ENCODE measurements at places on chromosomes 7 and 10.

GRCh38 chr7:116552602-116553001, 27.8 kb downstream of the CAV1 start:
- no peak for DNase-seq

DNA sequence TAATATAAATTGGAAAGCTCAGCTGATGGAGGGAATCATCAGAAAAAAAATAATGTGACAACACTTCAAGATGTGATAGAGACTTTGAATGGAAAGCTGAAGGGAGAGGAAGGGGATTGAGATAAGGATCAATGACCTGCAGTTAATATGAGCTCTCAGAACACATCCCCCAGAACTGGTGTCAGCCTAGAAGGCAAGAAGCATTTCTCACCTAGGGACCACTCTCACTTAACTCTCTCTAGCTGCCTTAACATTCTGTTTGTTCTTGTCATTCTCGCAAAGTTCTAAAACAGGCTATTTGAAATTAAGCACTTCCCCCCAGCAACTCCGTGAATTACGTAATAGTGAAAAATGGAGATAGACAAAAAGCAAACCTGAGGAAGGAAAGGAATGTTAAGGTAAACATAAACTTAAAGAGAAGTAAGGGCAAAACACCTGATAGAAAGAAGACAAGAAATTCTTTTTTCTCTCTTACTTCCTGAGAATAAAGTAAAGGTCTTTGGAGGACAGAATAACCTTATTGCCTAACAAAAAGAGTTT, 1.2 kb upstream of the MPP7 start:
- DNase-seq: no peak

DNA sequence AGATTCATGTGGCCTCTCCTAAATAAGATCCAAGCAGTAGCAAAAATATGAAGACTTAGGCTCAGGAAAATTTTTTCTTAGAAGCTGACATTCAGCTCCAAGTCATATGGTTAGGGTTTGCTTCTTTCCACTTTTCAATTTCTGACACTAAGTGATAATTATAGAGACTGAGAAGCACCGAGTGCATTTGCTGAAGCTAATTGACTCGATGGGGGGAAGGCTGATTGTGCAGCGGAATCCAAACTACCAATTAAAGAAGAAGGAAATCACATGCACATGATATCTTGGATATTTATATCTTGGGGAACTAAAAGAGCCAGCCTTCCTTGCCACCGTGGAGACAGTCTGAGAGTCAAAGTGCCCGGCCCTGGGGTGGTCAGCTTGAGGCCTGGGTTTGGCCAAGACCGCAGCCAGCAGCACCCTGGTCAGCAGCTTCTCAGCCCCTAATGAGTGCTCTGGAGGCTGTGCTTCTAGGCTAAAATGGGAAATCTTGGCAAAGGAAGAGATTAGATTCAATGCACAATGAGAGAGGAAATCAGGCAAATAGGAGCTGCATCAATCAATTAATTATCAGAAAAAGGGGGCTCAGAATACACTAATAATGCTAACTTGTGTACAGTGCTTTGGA, 589.3 kb downstream of the NRG3 start:
- DNase-seq: no peak

GRCh38 chr7:96901822-96902445, 103.4 kb upstream of the DLX6 start:
- no peak for DNase-seq

DNA sequence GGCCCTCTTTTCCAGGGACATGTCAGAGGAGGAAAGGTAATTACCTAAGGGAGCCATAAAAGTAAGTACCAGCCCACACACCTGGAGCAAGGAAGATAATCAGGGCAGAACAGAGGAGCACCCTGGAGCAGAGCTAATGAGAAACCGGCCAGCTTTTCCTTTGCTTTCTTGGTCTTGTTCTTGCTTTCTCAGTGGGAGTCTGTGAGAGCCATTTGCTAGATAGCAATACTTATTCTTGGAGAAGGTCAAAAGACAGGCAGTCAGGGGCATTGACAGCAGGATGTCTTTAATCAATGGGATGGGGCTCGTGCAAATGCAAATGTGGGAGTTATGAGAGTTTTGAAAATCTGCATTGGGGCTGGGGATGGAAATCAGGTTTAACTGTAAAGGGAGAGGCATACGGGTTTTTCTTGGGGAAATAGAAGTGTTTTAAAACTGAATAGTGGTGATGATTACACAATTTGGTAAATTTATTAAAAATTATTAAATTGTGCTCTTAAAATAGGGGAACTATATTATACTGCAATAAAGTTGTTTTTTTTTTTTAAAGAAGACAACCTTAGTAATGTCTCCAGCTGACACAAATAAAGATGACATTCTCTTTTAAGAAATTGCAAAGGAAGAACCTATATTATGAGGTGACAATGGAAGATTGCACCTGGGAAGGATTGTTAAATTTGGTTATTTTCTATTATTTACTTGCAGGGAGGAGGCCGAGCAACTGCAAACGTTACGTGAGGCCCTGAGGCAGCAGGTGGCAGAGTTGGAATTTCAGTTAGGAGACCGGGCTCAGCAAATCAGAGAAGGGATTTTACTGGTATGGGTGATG, 35.6 kb upstream of the PPP1R17 start:
- DNase-seq: no peak

- DNase-seq: no peak
Observed at GRCh38 chr7:11584406-11585031, 247.5 kb downstream of the THSD7A start.

- DNase-seq: peak; percentile 76
Observed at GRCh38 chr7:149872419-149873073, 1.2 kb upstream of the ATP6V0E2 start.

- peak; percentile 20 for DNase-seq
Observed at GRCh38 chr10:118259288-118259906, 82.7 kb downstream of the FAM204A start.

- DNase-seq: peak; percentile 86
Observed at GRCh38 chr10:75230600-75231038, 5.1 kb downstream of the COMTD1 start.

GRCh38 chr7:100556541-100556940, 17.2 kb downstream of the SAP25 start:
- DNase-seq: no peak

DNA sequence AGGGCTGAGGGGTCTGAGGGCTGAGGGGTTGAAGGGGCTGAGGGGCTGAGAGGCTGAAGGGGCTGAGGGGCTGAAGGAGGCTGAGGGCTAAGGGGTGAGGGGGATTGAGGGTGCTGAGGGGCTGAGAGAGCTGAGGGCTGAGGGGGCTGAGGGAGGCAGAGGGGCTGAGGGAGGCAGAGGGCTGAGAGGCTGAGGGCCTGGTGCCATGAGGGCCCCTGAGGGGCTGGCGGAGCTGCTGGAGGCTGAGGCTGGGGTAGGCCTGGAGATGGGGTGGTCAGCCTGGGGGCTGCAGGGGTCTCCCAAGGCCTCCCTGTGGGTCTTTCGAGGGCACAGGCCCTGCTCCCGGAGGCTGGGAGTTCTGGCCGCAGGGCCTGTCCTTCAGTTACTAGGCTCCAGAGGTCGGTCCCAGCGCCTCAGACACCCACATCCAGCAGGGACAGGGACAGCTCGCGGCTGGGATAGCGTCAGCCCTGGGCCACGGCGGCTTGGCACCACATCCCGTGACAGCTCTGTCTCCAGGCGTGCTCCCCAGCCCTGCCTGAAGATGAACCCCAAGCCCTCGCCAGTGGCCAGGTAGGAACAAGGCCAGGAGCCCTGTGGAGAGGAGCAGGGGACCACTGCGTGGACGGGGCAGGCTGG, 16.9 kb downstream of the MYO1G start:
- DNase-seq: no peak

- no peak for DNase-seq
Observed at GRCh38 chr7:144487901-144488300, 84.4 kb upstream of the NOBOX start.

DNA sequence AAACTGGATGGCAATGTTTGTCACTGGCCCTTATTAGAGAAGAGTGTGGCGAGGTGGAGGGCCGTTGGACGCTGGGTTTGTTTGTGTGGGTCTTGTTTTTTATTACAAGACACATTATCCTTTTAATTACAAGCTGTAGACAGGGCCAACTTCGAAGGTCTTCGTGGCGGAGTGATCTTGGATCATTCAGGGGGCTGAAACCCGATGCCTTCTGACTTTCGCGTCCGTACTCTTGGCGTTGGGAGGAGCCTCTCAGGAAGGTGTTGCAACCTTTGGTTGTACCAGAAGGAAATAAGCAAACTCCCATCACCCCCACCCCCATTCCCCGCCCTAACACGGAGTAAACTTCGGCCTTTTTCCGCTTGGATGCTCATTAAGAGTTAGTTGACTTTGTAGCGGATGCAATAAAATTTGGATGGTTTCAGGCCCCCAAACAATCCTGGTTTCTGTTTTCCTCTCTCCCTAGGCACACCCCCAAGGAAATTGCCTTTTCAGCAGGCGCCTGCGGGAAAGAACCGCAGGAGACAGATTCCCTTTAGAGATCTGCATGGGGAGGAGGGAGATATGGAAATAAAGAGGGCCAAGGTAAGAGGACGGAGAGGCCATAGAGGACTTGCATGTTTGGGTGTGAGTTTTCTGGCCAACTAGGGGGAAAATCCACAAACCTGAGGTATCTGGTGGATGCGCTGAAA, 294.5 kb upstream of the NFE2L3 start:
- DNase-seq: peak; percentile 63

DNA sequence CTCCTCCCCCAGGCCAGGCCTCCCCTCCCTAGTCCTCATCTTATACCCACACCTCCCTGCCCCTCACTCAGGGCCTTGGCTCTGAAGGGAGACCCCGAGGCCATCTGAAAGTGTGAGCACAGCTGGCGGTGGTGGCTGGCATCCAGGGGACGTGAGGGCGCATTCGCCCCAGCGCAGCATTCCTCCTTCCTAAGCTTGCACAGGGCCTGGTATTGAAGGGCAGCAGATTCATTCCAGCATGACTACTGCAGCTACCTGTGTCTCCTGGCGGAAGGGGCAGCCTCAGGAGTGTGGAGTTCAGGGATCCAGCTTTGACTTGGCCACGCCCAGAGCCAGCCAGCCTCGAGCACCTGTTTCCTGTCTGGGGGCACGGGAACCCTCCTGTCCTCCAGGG, 72.6 kb downstream of the PARP12 start:
- no peak for DNase-seq

- peak; percentile 38 for DNase-seq
Observed at GRCh38 chr10:70477661-70478162, 855 bp upstream of the PALD1 start.

GRCh38 chr7:45986355-45987298, 65.6 kb upstream of the IGFBP3 start:
- DNase-seq: no peak

- DNase-seq: no peak
Observed at GRCh38 chr7:67542916-67543315, 546.3 kb downstream of the TYW1 start.

DNA sequence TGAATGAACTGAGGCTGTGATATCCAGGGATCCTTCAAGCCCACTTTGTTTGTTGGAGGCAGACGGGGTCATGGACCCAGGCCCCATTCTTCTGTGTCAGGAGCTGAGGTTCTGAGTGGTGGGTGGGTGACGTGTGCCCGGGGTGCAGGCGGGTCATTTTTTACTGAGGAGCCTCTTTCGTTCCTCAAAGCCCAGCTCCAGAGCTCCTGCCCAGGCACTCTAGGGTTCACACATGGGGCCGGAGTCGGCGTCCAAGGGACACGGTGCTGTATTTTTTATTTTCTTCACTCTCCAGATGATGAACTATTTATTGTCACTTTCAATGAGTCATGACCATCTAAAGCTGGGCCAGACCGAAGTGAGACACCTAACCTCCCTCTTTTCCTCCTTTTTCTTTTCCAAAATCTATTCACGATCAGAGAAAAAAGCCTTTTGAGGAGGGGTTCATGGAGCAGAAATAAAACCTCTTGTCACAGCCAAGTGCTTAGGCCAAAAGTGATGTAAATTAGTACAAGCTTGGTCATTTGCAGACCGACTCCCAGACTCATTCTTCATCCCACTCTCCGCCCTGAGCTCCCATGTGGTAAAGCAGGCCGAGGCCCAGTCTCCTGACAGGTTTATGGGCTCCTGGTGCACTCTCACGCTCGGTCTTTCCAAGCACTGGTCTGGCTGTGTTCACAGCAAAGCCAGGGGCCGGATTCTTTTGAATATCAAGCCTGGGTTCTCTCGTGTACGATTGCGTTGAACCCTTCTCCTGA, 41.4 kb upstream of the PITRM1 start:
- no peak for DNase-seq

GRCh38 chr10:29253690-29254029, 35.2 kb upstream of the LYZL1 start:
- no peak for DNase-seq

GRCh38 chr7:1323178-1324027, 90.7 kb downstream of the UNCX start:
- no peak for DNase-seq

- no peak for DNase-seq
Observed at GRCh38 chr10:133461841-133462240, 8.1 kb downstream of the SCART1 start.

DNA sequence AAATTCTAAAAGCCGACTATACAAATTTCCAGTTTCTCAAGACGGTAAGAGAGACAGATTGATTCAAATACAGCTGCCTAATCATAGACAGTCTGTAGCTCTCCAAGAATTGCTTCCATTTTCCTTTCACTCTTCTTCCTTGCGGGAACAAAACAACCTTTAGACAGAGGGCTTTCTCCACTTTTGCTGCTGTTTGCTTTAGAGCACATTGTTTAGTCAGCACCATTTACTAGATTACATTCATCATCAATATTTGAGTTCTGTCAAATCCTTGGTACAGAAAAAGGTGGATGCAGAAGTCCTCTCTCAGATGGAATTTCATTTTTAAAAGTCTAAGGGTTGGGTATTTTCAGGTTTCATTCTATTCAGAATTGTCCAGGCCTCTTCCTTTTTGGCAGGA, 137.4 kb downstream of the CHRM2 start:
- no peak for DNase-seq

DNA sequence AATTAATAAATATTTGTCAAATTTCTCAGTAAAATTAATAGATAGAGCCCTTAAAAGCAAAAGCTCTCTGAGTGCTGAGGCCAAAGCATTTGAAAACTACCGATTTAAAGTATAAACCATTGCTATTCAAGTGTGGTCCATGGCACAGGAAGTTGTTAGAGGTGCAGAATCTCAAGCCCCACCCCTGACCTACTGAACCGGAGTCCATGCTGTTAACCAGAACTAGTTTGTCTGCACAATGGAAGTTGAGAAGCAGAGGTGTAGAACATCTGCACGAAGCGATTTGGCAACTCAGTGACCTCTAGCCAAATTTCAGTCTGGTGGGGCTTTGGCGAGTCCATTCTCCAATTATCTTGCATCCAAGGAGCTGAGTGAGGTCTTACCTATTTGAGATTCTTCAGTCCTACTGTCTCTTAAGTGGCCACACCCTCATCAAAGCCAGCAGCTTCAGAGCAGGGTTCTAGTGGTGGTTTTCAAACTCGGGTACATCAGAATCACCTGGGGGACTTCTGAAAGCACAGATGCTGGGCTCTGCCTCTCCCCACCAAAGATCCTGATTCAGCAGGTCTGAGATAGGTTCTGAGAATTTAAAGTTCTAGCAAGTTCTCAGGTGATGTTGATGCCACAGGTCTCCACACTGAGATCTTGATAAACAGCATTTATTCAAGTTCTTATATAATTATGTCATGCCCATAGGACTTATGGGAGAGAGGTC, 96.8 kb upstream of the SAMD8 start:
- DNase-seq: no peak

- DNase-seq: no peak
Observed at GRCh38 chr10:12459340-12459739, 110.0 kb downstream of the CAMK1D start.

- DNase-seq: no peak
Observed at GRCh38 chr7:45244981-45245380, 87.4 kb downstream of the RAMP3 start.

GRCh38 chr7:92253251-92253650, 7.5 kb downstream of the ANKIB1 start:
- DNase-seq: no peak
